Osteocyte (in vitro differentiated cells): ENCODE measurements at places on chromosomes 4 and X.

DNA sequence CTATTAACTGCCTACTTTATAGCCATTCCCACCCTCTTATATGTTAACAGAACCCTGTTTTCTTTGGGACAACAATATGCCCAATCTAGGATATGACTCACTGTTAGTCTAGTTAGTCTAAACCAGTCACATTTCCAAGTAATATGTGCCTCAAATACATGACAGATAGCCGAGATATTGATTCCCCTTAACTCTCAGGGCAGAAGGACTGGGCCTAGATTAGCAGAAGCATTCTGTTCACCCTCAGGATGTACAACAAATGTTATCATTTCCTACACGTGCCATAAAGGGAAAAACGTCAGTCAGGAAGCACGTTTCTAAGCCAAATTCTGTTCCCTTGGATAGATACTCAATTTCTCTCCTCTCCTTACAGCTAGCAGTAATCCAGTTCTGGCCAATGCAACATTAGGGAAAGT, 114.1 kb downstream of the SLC10A7 start:
- H3K27ac ChIP-seq: no peak overlapping the region
- H3K27me3 ChIP-seq: no peaks in the 10 kb centered on the region
- H3K4me1 ChIP-seq: peaks cover 9% of the 10 kb centered on the region
- no peak for DNase-seq
- H3K4me3 ChIP-seq: no peak overlapping the region
- no peaks in the 10 kb centered on the region for H3K36me3 ChIP-seq

GRCh38 chr4:137427411-137427810, 104.9 kb downstream of the PCDH18 start:
- DNase-seq: no peak
- peaks cover 31% of the 10 kb centered on the region for H3K4me1 ChIP-seq
- no peaks in the 10 kb centered on the region for H3K27me3 ChIP-seq
- H3K27ac ChIP-seq: no peak overlapping the region
- no peak overlapping the region for H3K4me3 ChIP-seq

GRCh38 chr4:138802499-138802898, 213.1 kb upstream of the NOCT start:
- H3K27ac ChIP-seq: no peak overlapping the region
- peaks cover 73% of the 10 kb centered on the region for H3K27me3 ChIP-seq
- no peaks in the 10 kb centered on the region for H3K36me3 ChIP-seq
- H3K4me3 ChIP-seq: no peak overlapping the region
- no peaks in the 10 kb centered on the region for H3K4me1 ChIP-seq

- DNase-seq: no peak
- no peaks in the 10 kb centered on the region for H3K36me3 ChIP-seq
- no peak overlapping the region for H3K4me3 ChIP-seq
- H3K27me3 ChIP-seq: peaks cover 3% of the 10 kb centered on the region
- no peak overlapping the region for H3K27ac ChIP-seq
These were observed 63.3 kb upstream of the ANXA10 start for GRCh38 chr4:168028970-168029597.
